Activated naive CD4-positive, alpha-beta T cell (primary cell): ENCODE measurements at places on chromosomes 2 and 18.

GRCh38 chr2:43220760-43221123 lies 5.7 kb downstream of the ZFP36L2 start:
- DNase-seq, result no peak

DNA sequence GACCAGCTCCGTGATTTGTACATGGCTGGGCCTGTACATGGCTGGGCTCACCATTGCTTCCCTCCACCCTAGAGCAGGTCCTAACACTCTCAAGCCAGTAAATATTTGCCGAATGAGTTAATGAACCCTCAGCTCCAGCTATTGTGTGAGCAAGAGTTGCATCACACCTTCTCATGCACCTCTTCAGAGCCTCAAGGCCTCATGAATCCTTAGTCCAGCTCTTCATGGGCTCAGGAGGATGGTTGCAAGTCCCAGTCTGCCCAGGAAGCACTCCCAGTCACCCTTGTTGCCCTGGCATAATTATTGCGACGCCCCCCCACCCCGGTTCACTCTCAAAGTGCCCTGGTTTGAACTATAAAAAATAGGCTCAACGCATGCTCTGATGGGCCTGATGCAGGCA lies 30.1 kb upstream of the GNAL start:
- DNase-seq, result no peak

GRCh38 chr2:70696142-70696541 lies 71.9 kb downstream of the ADD2 start:
- no peak for DNase-seq

GRCh38 chr2:71788186-71788525 lies 334.8 kb downstream of the DYSF start:
- DNase-seq, result no peak

DNA sequence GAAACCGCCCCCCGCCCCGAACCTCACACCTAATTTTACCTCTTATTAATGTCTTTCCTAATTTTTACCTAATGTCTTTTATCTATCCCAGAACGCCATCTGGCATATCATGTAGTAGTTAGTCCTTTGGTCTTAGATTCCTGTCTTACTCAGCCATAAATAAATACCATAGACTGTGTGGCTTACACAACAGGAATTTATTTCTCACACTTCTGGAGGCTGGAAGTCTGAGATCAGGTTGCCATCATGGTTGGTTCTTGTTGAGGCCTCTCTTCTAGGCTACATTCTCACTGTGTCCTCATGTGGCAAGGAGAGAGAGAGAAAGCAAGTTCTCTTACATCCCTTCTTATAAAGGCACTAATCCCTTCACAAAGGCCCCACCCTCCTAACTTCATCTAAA lies 46.8 kb downstream of the RHBDD1 start:
- no peak for DNase-seq

DNA sequence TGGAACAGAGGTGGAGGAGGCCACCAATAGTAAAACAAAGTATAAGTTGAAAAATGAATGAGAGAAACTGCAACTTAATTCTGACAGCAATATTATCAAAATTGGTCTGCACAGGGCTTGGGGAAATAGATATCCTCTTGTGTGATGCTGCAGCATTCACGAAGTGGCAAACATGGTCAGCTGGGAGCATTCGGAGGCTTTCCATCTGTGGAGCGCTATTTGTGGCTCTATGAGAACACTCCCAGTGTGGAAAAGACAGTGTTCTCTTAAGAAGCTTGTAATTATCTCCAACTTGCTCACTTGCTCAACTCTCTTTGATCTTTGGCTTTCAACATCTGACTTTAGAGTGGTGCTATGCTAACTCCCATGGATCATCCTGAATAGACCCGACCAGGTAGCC lies 3.1 kb upstream of the FLACC1 start:
- no peak for DNase-seq

DNA sequence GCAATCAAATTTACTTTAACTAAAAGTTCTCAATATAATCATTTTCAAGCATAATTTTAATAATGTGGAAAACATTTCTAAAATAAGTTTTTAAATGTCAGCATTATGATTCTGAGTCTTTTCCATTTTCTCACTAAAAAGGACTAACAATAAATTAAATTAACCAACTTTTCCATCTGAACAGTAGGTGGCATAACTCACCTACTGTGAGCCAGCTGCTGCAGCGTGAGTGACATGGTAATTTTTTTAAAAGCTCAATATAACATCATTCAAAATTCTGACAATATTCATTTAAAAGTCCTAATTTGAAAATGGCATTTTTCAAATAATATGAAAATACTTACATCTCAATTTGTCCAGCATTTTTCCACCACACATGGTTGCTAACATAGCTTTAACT lies 66.5 kb downstream of the DTNB start:
- DNase-seq, result no peak
